Dermis microvascular lymphatic vessel endothelial cell (primary cell): ENCODE measurements at places on chromosomes 6 and 20. TPM values are rescaled to one million over a fixed set of nuclear protein-coding genes. Genes with fewer than 3 reads are reported as not detected.
A peak's percentile ranks its signal among the peaks of the same experiment; 100 is the strongest.

DNA sequence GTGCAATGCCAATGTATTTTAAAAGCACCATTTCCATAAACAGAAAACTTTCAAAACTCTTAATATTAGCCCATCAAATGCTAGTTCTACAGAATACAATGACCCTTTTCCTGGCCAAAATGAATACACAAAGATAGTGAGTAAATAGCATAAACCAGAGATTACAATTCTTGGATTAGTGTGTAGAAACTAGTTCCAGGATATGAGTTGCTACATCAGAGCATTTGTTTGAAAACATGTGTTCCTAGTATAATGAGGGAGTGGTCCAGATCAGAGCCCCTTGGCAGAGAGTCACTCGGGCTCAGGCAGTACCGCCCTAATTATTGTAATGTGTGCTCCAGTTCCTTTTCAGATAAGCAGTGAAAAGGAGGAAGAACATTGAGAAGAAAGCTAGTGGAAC lies 63.7 kb upstream of the COL21A1 start:
- DNase-seq, result no peak

DNA sequence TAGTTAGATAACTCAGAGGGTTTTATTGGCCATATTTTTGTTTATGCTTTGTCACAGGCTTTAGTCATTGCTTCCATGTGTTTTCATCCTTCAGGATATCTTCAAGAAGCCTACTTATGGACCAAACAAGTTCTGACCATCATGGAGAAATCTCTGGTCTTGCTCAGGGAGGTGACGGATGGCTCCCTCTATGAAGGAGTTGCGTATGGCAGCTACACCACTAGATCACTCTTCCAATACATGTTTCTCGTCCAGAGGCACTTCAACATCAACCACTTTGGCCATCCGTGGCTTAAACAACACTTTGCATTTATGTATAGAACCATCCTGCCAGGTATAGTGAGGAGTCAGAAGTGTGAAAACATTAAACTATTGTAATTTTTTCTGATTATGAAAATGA lies 30.3 kb upstream of the CALHM6 start:
- no peak for DNase-seq

GRCh38 chr6:139149383-139149782 lies 14.5 kb downstream of the HECA start:
- DNase-seq, result no peak

DNA sequence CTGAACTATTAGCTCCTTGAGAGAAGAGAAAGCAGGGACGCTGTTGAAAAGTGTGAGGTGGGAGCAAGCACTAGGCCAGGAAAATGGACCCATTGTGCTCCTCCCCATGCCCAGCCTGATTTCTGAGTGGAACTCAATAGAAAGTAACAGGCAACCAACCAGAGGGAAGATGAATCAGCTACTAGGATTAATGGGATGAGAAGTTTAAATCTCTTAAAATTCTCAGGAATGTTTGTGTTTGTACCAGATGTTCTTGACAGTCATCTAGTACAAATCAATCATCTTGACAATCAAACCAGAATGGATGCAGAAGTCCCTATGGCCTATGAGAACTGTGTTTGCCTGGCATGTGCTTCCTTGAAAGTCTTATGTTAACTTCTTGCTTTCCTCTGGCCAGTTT lies 48.9 kb downstream of the HDDC2 start:
- no peak for DNase-seq

GRCh38 chr20:17423782-17424181 lies 107.4 kb downstream of the BFSP1 start:
- no peak for DNase-seq

DNA sequence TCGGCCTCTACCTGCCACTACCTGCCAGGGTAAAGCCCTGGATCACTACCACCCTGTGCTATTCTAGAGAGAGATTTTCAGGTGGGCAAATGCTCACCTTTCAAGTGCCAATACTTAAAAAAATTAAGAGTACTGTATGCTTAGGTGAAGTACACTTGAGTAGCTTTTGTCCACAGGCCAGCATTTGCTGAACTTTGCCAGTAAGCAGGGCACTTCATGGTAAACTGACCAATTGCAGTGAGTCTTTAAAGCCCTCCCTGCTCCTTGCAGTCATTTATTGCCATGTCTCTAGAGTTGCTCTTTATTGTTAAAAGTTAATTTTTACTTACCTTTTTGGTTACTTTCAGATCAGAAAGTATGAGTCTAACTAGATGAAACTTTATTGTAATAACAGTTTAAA lies 58.5 kb downstream of the PLAGL1 start:
- no peak for DNase-seq

DNA sequence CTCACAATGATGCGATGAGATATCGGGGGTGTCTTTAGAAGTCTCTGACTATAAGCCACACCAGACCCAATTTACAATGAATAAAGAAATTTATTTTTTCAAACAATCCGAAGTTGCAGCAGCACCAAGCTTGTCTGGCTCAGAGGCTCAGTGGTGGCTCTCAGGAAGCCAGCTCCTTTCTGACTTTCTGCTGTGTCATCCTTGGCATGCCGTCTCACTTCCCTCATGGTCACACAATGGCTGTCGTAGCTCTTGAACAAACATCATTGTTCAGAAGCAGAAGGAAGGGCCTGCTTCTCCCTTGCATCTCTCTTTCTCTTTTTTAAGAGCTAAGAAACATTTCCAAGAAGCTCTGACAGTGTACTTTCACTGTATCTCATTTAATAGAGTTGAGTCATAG lies 299.0 kb downstream of the DOK5 start:
- no peak for DNase-seq

GRCh38 chr6:1379017-1379787 lies 10.2 kb upstream of the FOXF2 start:
- DNase-seq, result no peak

- no peak for DNase-seq
These were observed 69.5 kb downstream of the LYRM4 start for GRCh38 chr6:5191222-5191621.

- DNase-seq, result no peak
These were observed 33.2 kb downstream of the CCN2 start for GRCh38 chr6:131917763-131918649.

GRCh38 chr20:23857962-23858595 lies 21.5 kb downstream of the CST5 start:
- DNase-seq, result no peak

DNA sequence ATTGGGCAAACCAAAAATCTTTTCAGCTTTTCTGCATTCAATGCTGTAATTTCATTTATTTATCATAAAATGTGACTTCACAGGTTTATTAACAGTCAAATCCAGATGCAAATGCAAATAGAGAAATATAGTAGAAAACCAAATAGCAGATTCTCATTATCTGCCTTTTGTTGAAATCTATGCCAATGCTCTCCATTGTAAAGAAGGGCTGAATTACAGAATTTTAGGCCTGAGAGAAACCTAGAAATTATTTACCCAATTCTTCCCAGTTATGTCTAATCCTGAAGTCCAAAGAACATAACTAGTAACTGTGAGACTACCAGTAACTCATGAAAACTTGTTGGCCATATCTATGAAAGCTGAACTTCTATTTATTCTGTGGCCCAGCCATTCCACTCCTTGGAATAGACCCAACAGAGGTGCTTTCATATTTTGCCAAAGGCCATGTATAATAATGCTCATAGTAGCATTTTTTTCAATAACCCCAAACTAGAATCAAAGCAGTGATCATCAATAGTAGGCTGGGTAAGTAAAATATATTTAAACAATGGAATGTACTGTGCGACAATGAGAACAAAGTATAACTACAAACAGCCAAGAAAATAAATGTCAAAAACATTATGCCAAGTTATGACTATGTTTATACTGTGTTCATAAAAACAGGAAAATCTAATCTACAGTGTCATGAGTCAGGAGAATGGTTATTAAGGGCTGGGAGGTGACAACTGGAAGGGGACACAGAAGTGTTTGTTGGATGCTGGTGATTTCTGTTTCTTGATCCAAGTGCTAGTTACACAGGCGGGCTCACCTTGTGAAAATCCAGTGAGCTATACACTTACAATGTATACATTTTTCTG lies 183.8 kb downstream of the HS3ST5 start:
- DNase-seq, result no peak

- DNase-seq, result no peak
These were observed 626.1 kb downstream of the DHX35 start for GRCh38 chr20:39588148-39588757.

DNA sequence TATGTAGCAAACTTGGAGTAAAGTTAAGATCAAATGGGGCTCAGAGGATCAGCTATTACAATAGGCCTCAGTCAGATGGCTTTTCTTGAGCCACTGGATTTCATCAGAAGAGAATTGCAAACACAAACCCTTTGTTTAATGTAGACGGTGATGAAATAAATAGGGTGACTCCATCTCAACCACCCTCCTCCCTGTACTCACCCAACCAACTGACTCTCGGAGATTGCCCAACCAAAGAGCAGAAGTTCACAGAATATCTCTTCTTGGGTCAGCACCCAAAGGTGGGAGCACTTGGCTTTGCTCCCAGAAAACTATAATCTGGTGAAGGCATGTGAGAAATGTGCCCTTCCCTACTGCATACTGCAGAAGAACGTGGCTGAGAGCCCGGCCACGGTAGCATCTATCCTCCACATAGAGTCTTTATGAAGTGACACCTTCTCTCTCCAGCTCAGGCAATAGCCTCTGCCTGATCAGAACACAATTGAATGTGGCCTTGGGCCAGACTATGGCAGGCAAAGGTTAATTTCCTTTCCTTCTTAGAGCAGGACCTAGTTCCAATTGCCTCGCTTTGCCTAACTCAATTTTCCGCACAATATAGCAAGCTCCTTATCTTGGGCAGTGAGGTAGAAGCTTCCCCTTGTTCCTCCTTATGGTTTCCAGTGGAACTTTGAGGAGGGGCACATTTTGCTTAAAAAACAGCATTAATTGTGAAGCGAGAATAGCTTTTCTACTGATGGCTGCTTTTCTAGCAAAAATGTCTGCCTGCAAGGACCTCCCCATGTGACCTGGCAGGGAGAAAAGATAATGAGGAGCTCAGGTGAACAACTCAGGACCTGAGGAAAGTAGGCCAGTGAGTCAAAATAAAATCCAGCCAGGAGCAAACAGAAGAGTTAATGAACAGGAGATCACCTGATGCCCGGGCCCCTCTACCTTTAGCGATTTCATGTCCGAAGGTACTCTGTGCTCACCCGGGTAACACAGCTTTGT lies 79.4 kb downstream of the GFOD1 start:
- no peak for DNase-seq

GRCh38 chr6:31353384-31353945 lies 3.5 kb downstream of the HLA-B start:
- no peak for DNase-seq

GRCh38 chr20:57695940-57696339 lies 13.9 kb downstream of the PMEPA1 start:
- DNase-seq, result no peak

DNA sequence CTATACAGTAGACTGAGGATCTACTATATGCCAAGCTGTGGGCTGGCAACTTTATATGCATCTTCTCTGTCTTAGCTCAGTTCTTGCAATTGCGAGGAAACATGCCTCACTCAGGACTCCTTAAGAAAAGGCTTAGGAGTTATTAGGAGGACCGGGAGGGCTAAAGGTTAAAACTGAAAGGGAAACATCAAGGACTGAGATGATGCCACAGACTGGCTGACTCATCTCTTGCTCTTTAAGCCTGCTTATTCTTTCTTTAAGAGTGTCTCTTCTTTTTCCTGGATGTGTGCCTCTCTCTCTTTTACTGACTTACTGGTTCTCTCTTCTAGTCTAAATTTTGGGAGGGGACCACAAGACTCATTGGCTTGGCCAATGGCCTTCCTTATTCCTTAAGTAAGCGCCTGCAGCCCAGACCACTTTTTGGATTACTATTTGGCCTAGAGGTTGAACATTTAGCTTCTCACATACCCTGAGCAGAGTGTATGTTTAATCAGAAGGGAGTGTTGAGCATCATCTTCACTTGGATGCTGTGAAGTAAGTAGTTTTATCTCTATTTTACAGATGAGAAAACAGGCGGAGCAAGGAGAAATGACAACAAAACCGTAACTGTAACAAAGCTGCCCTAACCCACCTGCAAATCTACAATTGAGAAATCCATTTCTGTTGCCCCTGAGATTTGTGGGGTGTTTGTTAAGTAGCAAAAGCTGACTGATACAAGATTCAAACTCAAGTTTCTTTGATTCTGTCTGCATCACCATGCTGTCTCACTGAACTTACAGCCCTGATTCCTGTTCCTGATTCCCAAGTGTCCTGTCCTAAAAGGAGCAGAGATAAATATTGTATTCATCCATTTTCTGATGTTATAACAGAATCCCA lies 7.2 kb upstream of the SDC4 start:
- no peak for DNase-seq

- DNase-seq, result peak; percentile 58
These were observed 402.9 kb upstream of the RUNX2 start for GRCh38 chr6:44925100-44925739.

DNA sequence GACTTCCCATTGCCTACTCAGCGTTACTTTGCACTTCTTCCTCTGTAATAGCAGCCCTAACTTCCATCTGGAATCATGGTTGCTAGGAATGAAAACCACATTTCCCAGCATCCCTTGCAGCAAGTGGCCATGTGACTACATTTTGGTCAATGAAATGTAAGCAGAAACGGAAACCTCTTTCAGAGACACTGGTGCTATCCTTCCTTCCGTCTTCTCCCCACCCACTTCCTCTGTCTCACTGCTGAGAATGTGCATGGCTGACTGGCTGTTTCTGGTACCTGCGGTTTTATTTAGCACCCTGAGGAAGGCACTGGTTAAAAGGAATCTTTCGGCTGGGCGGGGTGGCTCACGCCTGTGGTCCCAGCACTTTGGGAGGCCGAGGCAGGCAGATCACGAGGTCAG lies 107.4 kb downstream of the SCML4 start:
- DNase-seq, result no peak

DNA sequence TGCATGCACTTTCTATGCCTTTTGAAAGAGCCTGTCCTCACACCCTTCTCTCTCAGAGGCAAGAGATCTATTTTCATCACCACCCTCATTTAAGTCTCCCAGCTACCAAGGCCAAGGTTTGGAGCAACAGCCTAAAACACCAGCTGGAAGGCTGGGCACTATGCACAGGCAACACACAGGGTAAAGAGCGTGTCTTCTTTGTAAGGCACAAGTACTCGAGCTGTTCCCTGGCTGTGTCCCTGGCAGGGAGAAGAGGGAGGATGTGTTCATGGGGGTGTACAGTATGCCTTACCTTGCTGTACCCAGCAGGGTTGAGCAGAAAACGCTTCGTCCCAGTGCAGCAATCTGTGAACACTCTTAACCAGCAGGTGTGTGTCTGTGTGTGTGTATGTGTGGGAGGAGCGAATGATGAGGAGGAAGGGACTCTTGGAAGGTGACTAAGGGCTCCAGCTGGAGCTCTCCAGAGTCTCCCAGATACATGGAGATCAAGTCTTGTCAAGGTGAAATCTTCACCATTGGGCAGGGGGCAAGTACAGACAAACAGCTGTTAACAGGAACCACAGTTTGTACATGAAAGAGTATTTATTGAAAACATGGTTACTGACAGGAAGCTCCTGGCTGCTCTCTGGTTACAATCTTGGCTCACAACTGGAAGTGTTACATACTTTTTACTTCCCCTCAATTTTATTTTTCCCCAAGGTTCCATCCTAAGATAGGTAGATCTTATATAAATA lies 40.8 kb downstream of the ELMO2 start:
- no peak for DNase-seq

The OR2J3 gene
- not detected in 2 replicates for total RNA-seq

The GTF3C6 gene
- total RNA-seq, result 28.7 and 43.5 TPM in 2 replicates

The AKAP12 gene
- total RNA-seq, result 314 and 444 TPM in 2 replicates

The ROS1 gene
- not detected in 2 replicates for total RNA-seq

The SEL1L2 gene
- not detected in 2 replicates for total RNA-seq

The NQO2 gene
- total RNA-seq, result 12.2 and 24.9 TPM in 2 replicates

The ARFGEF3 gene
- 1.8 and 2.5 TPM in 2 replicates for total RNA-seq

The FAM83D gene
- 22.3 and 22.6 TPM in 2 replicates for total RNA-seq

The FHL5 gene
- total RNA-seq, result not detected in 2 replicates

The ADTRP gene
- 0.38 and 0.90 TPM in 2 replicates for total RNA-seq

The HLA-DMB gene
- total RNA-seq, result 0.25 and 0.51 TPM in 2 replicates

The TPBG gene
- total RNA-seq, result 3.9 and 5.9 TPM in 2 replicates

The BPIFB1 gene
- total RNA-seq, result not detected in 2 replicates

The TREML2 gene
- total RNA-seq, result not detected in 2 replicates
